ENCODE measurements at places on chromosomes 6 and 20.

- no peak for DNase-seq
Measured at GRCh38 chr20:20971810-20972209, 134.3 kb downstream of the LINC00237 start.

- no peak for DNase-seq
Measured at GRCh38 chr20:20772497-20773085, 60.1 kb upstream of the RALGAPA2 start.

GRCh38 chr20:62551407-62552323 is 75.9 kb upstream of the GATA5 start:
- DNase-seq: no peak

- peak; percentile 38 for DNase-seq
Measured at GRCh38 chr20:51128198-51128597, 105.3 kb upstream of the KCNG1 start.

DNA sequence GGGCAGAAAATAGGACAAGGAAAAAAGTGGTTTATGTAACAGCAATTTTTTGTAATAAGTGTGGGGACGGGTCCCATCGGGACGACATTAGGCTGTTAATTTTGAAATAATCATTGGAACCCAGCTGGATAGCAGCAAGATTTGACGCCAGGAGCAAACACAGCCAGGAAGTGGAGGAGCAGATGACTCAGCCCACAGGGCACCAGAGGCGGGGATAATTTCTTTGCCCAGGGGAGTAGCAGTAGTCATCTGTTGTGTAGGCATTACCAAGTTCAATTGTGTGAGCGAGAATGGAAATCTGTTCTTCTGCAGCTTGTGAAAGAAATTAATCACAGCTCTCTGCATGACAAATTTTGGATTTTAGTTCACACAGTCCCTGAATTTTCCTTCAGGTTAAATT is 22.6 kb upstream of the RIN2 start:
- DNase-seq: no peak

GRCh38 chr6:151876122-151876521 is 68.6 kb downstream of the ESR1 start:
- DNase-seq: no peak

- DNase-seq: no peak
Measured at GRCh38 chr6:84583784-84584183, 180.6 kb downstream of the TBX18 start.

DNA sequence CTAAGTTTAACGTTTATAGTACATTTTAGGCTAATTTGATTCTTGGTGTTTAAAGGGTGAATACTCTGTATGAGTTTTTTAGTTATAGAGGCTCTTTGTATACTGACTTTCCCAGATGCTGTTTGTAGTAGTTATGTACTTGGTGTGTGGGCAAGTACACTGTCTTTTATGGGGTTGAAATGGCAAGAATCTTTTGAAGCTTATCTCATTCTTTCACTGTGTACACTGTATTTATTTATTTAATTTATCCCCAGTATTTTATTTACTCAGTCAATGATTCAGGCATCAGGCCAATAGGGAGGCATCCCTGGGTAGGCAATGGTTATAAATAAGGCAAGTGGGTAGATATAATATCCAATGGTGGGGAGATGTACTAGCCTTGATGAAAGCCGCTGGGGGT is 277.0 kb upstream of the PTCHD4 start:
- no peak for DNase-seq

GRCh38 chr20:59328071-59328470 is 27.7 kb downstream of the EDN3 start:
- no peak for DNase-seq

- DNase-seq: no peak
Measured at GRCh38 chr6:148869585-148869984, 122.8 kb downstream of the UST start.

DNA sequence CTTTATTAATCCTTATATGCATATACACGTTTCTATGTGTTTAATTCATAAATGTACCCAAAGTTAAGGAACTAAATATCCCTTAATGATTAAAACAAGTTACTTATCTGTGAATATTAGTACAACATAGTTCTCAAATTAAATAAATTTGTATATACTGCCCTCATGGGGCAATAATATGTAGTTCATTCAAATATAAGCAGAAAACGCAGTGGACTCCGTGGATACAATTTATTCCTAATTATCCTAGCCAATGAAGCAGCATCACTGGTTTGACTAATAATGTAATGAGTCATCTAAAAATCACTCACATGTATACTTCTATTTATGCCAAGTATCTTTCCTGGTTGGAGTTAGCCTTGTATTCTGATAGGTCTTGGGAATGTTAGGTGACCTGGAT is 111.6 kb downstream of the TBC1D32 start:
- DNase-seq: no peak

- no peak for DNase-seq
Measured at GRCh38 chr6:144283646-144284477, 1.3 kb upstream of the UTRN start.

- DNase-seq: no peak
Measured at GRCh38 chr6:157198425-157199279, 124.7 kb downstream of the TMEM242 start.

DNA sequence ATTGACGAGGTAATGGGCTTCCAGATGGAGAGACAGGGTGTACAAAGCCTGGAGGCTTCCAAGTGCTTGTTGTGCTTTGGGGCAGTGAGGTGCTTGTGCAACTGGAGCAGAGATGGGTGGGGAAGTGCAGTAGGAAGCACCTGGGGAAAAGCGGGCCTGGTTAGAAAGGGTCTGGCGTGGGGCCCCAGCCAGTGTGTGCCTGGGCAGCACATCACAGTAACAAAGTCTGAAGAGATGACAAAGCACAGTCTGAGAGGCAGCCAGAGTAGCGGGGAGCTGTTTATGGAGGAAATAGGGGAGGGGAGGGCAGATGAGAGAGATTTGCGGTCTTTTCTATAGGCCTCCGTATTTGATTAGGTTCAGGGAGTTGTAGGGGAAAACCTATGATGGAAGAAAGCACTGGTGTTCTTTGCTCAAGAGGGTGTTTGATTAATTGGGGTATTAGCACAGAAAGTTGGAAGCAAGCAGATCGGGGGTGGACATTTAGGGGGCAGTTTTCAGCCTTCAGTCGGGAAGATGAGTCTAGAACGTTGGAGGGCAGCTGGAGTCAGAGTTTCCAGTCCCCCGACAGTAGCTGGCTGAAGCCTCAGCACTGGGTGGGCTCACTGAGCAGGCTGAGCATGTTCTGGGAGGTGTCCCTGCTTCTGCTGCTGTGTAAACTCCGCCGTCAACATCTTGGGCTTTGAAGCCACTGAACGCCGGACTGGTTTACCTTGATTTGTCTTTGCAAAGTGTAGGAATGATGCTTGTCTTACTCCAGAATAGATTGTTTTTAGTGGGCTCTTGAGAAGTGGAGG is 15.5 kb upstream of the MROH8 start:
- no peak for DNase-seq

DNA sequence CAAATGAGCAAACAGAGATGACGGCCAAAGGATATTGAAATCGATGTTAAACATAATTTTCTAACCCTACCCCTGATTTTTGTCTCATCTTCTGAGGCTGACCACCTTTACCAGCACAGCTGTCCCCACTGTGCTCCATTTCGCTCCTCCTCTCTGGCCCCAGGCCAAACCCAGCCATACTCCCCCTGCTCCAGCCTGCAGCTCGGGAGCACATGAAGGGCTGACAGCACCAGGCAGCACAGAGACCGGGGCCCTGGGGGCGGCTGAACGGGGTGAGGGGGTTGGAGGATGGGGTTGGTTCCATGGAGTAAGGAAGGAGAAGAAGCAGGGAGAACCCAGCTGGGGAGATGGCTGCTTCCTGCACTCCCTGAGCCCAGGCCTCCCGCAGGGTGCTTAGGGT is 3.2 kb upstream of the NCR2 start:
- no peak for DNase-seq

DNA sequence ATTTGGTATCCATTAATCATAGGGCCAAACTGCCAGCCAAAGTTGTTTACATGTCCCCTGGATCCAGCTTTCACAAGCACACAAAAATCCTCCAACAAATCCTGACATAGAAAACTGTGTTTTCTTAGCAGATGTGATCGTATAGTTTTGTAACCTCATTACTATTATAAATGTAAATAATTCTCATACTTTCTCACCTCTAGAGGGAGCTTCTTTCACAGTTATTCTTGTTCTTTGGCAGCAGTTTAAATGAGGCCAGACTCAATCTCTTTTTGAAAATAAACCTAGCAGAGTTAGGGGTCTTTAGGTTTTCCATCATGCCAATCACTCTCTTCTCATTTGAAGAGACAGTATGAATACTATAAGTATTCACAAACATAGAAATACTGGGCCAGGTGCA is 17.0 kb upstream of the ZNF318 start:
- no peak for DNase-seq
